ENCODE measurements at places on chromosomes 7 and 10. TPM values are rescaled to one million over a fixed set of nuclear protein-coding genes. Genes with fewer than 3 reads are reported as not detected.

- DNase-seq = no peak
Measured at GRCh38 chr7:82275342-82275741, 168.2 kb downstream of the CACNA2D1 start.

DNA sequence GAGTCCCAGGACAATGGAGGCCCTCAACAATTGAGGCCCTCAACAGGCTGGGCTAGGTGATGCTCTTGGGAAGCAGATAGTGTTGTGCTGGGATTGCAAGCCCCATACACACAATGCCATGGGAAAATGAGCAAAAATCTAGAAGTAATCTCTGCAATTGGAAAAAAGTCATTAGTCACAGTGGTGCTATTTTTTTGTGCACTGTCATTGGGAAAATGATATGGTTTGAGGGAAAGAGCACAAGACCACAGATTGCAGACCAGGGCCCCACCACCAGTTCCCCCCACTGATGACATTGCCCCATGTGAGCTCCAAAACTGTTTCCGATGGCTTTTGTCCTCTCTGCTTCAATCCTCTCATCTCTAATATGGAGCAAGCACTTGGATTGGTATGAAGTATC lies 1.9 kb downstream of the KCTD7 start:
- no peak for DNase-seq

Gene ADGRA1
- total RNA-seq = not detected

DNA sequence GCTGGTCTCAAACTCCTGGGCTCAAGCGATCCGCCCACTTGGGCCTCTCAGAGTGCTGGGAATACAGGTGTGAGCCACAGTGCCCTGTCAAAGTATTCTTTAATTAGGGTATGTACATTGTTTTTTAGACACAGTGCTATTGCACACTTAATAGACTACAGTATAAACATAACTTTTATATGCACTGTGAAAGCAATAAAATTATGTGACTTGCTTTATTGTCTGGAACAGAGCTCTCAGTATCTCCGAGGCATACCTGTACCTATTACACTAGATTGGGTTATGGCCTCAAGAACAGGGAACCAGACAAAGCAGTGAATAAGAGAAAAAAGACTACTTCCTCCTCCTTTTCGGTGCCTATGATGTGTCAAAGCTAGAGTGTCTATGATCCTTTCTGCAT lies 13.1 kb downstream of the ATOH7 start:
- DNase-seq = no peak

GRCh38 chr7:113282875-113283274 lies 164.5 kb upstream of the SMIM30 start:
- DNase-seq = no peak

Gene GIMAP6
- total RNA-seq = under 0.01 TPM

Gene IKZF5
- 3.1 TPM for total RNA-seq

GRCh38 chr10:100163704-100164621 lies 21.9 kb downstream of the ERLIN1 start:
- DNase-seq = no peak

Gene FANK1
- 2.6 TPM for total RNA-seq

GRCh38 chr10:20885678-20886077 lies 11.4 kb downstream of the NEBL start:
- DNase-seq = no peak

DNA sequence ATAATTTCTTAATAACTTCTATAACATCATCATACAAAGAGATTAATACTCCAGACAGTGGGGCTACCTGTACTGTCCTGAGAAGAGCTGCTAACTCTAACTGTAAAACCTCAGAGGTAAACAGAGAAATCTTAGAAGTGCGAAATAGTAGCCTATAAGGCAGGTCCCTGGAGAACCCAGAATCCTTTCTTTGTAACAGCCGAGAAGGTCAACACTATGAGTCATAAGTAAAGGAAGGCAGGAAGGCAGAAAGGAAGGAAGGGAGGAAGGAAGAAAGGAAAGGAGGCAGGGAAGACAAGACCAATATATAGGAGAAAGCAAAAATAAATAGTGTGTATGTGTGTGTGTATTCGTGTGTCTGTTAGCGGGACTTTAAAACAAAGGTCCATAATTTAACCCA lies 540.6 kb downstream of the ZWINT start:
- no peak for DNase-seq

Gene LIPK
- total RNA-seq = not detected

Gene NME8
- total RNA-seq = not detected

- peak; percentile 98 for DNase-seq
Measured at GRCh38 chr7:47783456-47784223, 164.6 kb downstream of the PKD1L1 start.

Gene TMEM243
- total RNA-seq = 25.6 TPM

DNA sequence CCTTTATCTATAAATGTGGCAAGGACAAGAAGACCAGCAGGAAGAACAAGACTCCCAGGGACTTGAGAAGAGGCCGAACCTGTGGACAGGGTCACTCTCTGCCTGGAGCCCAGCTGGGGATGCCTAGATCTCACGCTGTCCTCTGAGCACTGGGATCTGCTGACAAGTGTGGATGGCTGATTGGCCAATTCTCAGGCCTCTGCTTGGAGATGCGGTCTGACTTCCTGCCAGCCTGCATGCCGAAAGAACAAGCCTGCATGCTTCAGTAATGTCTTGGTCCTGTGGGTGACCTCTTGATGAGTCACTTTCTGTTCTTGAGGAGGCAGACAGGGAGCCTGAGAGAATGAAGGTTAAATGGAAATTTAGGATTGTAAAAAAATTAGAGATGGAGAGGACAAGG lies 84.7 kb downstream of the TMEM178B start:
- peak; percentile 98 for DNase-seq

Gene THSD7A
- total RNA-seq = 0.83 TPM

DNA sequence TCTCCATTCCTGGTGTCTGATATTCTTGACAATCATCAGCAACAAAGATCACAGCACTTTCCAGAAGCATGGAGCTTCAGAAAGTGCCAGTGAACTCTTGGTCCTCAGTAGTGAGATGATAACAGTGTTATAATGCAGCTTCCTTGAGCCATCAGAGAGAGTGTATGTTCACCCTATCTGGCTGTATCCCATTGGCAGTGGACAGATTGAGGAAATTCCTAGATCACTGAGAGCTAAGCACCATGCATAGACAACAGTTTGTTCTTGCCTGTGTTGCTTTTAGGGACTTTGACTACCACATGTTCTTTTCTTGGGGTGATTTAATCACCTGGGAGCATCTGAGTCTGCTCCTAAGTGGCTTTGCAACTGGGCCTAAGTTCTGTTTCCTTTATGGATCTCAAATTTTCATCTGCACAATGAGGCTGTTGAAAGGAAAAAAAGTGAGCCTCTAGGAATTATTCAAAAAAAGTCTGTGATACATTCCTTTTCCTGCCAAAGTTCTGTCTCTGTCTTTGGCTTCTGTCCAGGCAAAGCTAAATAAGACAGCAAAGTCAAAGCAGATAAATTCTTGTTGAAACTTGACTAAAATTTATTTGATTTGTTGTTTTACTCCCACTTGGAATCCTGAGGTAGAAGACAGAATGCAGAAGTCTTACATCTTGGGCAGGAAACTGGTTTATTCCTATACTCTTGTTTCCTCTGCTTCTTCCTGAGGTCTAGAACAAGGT lies 14.5 kb upstream of the ZNF282 start:
- no peak for DNase-seq

Gene HOXA10
- 0.17 TPM for total RNA-seq

- no peak for DNase-seq
Measured at GRCh38 chr7:98387544-98388226, 13.2 kb downstream of the BAIAP2L1 start.

GRCh38 chr10:58698777-58699356 lies 186.2 kb downstream of the BICC1 start:
- peak; percentile 49 for DNase-seq

Gene SPDYE11
- not detected for total RNA-seq

Gene ZNF488
- not detected for total RNA-seq

Gene SSMEM1
- not detected for total RNA-seq

GRCh38 chr10:59709395-59710125 lies at the start of gene SLC16A9:
SLC16A9 (minus strand) TSS chr10:59709850; CDS start chr10:59684291, 25,559 bp downstream.
- peak; percentile 59 for DNase-seq

Gene ATOH7
- not detected for total RNA-seq

DNA sequence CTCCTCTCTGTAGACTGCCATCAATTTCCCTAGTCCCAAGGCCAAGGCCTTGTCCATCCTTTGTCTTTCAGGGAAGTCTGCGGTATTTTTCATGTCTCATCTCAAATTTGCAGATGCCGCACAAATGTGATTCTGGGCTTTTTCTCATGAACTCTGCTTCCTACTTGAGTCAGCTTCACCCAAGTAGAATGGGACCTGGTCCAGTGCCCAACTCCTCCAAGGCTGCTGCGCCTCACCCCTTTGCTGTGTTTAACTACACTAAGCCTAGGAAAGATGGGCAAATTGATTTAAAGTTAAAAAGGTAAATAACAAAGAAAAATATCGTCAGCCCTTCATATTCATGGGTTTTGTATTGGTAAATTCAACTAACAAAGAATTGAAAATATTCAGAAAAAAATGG lies 1092.6 kb upstream of the AUTS2 start:
- DNase-seq = no peak

Gene CAMK1D
- 1.5 TPM for total RNA-seq

- no peak for DNase-seq
Measured at GRCh38 chr10:103124420-103125096, 68.5 kb downstream of the NT5C2 start.

- no peak for DNase-seq
Measured at GRCh38 chr7:28771906-28772622, 186.1 kb downstream of the TRIL start.

Gene FOXL3
- not detected for total RNA-seq

Gene SEMA3E
- total RNA-seq = 2.0 TPM

Gene SIRT1
- 21.1 TPM for total RNA-seq

- DNase-seq = peak; percentile 98
Measured at GRCh38 chr10:99667108-99667751, 7.9 kb downstream of the ENTPD7 start.

DNA sequence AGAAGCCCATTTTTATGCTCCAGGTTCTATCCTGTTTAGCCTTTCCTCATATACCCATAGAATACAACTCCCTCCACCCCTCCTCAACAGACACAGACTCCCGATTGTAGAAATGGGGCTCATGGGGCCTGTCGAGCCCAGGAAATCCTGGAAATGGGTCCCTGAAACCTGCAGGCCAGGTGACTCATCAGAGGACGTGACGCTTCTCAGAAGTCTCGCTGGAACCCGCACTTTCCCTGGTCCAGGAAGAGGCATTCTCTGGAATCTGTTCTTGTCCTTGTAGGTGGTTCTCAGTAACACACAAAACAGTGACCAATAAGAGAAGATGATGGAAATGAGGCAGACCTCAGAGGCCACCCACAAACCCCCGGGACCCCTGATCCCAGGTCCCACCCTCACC lies 244.8 kb upstream of the PPP2R2D start:
- DNase-seq = no peak

DNA sequence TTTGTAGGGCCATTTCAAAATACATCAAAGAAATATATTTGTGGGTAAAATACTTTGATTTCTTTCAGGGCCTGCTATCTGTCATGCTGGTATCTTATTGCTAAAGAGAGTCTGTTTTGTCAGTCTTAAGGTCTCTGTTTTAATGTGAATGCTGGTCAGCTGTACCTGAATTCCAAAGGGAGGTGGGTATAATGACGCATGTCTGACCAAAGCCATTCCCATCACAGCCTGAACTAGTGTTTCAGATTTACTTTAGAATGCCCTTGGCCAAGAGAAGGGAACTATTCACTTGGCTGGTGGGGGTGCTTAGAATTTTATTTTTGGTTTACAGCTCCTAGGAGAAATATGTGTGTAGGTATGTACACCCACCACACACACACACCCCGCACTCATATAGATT lies 30.6 kb upstream of the MYL10 start:
- DNase-seq = peak; percentile 33

DNA sequence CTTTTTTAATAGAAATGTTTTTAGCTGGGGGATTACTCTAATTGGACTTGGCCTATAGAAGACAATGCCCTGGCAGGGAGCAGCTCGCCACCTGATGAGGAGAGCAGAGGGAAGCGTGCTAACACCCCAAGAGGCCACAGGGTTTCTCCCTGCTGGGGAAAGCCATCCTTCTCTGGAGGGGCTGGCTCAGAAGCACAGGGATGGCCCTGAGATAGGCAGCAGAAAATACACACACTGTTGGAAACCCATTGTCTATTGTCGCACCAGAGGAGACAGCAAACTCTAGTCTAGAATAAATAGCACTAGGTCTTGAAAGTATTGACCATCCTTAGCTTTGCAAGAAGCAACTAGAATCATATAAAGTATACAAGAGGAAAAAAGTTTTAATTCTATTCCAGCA lies 5.4 kb downstream of the COBL start:
- no peak for DNase-seq

- peak; percentile 82 for DNase-seq
Measured at GRCh38 chr7:3916146-3916545, 615.1 kb downstream of the SDK1 start.

- DNase-seq = no peak
Measured at GRCh38 chr10:133394801-133395221, 854 bp downstream of the MTG1 start.

GRCh38 chr7:84629216-84629615 lies 434.6 kb upstream of the SEMA3A start:
- DNase-seq = no peak

- no peak for DNase-seq
Measured at GRCh38 chr7:69060516-69060915, 537.8 kb upstream of the AUTS2 start.

Gene GOLGA7B
- not detected for total RNA-seq

DNA sequence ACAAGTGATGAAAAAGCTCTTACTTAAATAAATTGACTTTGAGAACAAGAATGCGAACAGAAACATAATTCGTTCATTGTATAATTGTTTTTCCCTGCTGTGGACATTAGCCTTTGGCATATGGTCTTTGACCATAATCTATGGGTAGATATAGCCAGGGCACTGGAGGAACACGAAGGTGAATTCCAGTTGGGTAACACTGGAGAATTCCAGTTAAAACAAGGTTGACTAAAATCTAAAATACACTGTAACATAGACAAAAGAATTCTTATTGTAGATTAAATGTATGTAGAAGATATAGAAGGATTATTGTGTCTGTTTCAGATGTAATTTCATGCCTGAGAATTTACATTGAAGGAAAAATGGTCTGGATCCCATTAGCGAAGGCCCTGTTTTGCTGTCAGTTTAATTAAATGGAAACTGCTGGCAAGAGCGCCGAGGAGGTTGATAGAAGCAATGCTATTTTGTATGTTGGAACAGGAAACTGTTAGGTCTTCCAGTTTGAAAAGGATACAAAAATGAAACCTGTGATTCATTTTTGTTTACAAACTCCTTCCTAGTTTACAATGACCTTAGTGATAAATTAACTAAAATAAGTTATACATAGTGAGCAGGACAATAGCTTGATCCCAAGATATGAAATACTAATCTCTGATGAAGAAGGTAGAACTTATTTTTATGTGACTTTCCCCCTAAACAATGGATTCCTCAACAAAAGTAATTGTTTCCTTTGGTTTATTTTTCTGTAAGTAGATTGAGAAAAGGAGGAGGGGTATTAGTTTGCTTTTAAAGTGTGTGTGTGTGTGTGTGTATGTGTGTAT lies 68.9 kb downstream of the ARID5B start:
- peak; percentile 45 for DNase-seq

All from fibroblast of lung (primary cell).